Endothelial cell (in vitro differentiated cells): ENCODE measurements at places on chromosomes 6 and 20. TPM values are rescaled to one million over a fixed set of nuclear protein-coding genes. Genes with fewer than 3 reads are reported as not detected.

- H3K4me3 ChIP-seq, result no peak overlapping the region
- H3K4me1 ChIP-seq, result peaks cover 6% of the 10 kb centered on the region
- peaks cover 2% of the 10 kb centered on the region for H3K27me3 ChIP-seq
- no peak overlapping the region for H3K27ac ChIP-seq
- no peaks in the 10 kb centered on the region for H3K36me3 ChIP-seq
- DNase-seq, result no peak
Observed at GRCh38 chr6:107576852-107577251, 86.9 kb downstream of the SOBP start.

GRCh38 chr20:46635514-46636136 is 15.6 kb downstream of the SLC13A3 start:
- H3K4me3 ChIP-seq, result no peak overlapping the region
- no peak for DNase-seq
- no peak overlapping the region for H3K27ac ChIP-seq
- H3K36me3 ChIP-seq, result no peaks in the 10 kb centered on the region
- H3K27me3 ChIP-seq, result peaks cover 2% of the 10 kb centered on the region

GRCh38 chr20:38109591-38110524 is 55.2 kb downstream of the TGM2 start:
- peaks cover 7% of the 10 kb centered on the region for H3K4me1 ChIP-seq
- H3K36me3 ChIP-seq, result no peaks in the 10 kb centered on the region
- no peak for DNase-seq
- no peak overlapping the region for H3K27ac ChIP-seq
- peaks cover 4% of the 10 kb centered on the region for H3K27me3 ChIP-seq

DNA sequence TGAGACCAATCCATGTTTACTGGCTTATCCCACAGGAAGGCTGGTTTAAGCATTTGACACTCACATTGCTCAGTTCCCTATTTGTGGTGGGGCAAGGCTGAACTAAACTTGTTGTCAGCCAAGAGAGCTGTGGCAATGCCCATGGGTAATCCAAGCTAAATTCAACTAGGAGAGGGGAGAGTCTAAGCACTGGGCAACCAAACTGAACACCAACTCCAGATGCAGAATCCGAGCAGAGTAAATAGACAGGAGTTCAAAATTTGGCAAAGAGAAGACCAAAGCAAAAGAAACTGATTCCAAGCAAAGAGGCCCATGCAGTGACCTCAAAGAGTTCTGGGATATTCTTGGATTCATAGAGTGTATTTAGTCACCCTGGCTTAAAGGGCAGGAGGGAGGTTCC is 106.5 kb upstream of the NT5E start:
- no peaks in the 10 kb centered on the region for H3K36me3 ChIP-seq
- H3K27ac ChIP-seq, result no peak overlapping the region
- H3K4me3 ChIP-seq, result no peak overlapping the region
- H3K27me3 ChIP-seq, result peaks cover 2% of the 10 kb centered on the region
- DNase-seq, result no peak

GRCh38 chr6:21227486-21227885 is 366.1 kb upstream of the SOX4 start:
- no peak for DNase-seq
- H3K36me3 ChIP-seq, result peaks cover 11% of the 10 kb centered on the region
- no peak overlapping the region for H3K27ac ChIP-seq

- no peaks in the 10 kb centered on the region for H3K36me3 ChIP-seq
- peak overlapping the region; percentile 92 for H3K27ac ChIP-seq
- H3K27me3 ChIP-seq, result peaks cover 2% of the 10 kb centered on the region
- no peak overlapping the region for H3K4me3 ChIP-seq
- no peak for DNase-seq
Observed at GRCh38 chr20:34165018-34165619, 53.1 kb upstream of the EIF2S2 start.

- H3K4me3 ChIP-seq, result peak overlapping the region; percentile 28
- peaks cover 13% of the 10 kb centered on the region for H3K36me3 ChIP-seq
- peaks cover 36% of the 10 kb centered on the region for H3K4me1 ChIP-seq
Observed at GRCh38 chr20:1121429-1121828, 3.0 kb downstream of the PSMF1 start.

DNA sequence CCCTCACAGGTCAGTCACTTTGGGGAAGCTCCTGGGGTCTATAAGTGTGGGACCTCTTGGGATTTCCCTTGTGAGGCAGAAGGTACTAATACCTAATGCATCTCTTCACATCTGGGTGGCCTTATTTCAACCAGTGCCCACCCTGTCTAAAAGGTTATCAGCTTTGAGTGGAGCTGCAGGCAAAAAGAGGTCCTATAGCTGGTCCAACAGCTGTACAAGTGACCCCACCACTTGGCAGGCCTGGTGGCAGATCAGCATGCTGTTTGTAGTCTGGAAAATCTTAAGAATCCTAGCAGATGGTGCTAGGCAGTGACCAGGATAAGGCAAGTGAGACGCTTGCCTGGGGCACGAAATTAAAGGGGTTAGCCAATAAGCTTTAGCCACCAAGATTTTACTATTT is 51.6 kb upstream of the GTSF1L start:
- no peak overlapping the region for H3K4me3 ChIP-seq
- H3K36me3 ChIP-seq, result no peaks in the 10 kb centered on the region
- H3K4me1 ChIP-seq, result no peaks in the 10 kb centered on the region
- no peak for DNase-seq
- H3K27ac ChIP-seq, result no peak overlapping the region

DNA sequence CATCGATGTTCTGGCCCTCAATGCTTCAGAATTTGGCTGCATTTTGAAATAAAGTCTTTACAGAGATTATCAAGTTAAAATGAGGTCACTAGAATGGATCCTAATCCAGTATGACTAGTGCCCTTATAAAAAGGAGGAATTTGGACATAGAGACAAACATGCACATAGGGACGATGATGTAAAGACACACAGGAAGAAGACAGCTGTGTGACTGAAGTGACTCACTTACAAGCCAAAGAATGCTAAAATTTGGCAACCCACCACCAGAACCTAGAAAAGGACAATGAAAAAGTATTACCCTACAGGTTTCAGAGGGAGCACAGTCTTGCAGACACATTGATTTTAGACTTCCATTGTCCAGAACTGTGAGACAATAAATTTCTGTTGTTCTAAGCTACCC is 322.8 kb upstream of the GJE1 start:
- no peak overlapping the region for H3K27ac ChIP-seq
- no peaks in the 10 kb centered on the region for H3K36me3 ChIP-seq
- H3K4me3 ChIP-seq, result no peak overlapping the region
- H3K4me1 ChIP-seq, result peaks cover 10% of the 10 kb centered on the region

DNA sequence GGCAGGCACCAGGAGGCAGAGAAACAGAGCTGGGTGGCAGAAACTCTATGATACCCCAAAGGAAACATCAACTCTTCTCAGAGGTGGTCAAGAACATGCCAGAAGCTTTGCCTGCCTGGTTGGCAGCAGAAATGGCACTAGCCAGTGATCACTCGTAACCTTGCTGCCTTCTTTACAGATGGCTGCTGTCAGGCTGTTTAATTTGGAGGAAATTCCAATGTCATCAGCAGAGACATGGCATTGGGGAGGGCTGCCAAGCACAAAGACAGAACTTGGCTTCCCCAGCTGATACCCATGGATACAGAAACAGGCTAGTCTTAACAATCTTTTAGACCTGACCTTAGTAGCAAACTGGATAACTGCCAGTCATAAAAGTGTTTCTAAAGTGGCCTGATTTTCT is 153.6 kb downstream of the GMPR start:
- H3K36me3 ChIP-seq, result no peaks in the 10 kb centered on the region
- no peak for DNase-seq
- H3K4me1 ChIP-seq, result no peaks in the 10 kb centered on the region
- no peaks in the 10 kb centered on the region for H3K27me3 ChIP-seq

- no peak for DNase-seq
- peaks cover 25% of the 10 kb centered on the region for H3K4me1 ChIP-seq
- no peak overlapping the region for H3K27ac ChIP-seq
- H3K36me3 ChIP-seq, result no peaks in the 10 kb centered on the region
- H3K27me3 ChIP-seq, result peaks cover 4% of the 10 kb centered on the region
Observed at GRCh38 chr6:137227871-137228302, 8.7 kb upstream of the IFNGR1 start.

DNA sequence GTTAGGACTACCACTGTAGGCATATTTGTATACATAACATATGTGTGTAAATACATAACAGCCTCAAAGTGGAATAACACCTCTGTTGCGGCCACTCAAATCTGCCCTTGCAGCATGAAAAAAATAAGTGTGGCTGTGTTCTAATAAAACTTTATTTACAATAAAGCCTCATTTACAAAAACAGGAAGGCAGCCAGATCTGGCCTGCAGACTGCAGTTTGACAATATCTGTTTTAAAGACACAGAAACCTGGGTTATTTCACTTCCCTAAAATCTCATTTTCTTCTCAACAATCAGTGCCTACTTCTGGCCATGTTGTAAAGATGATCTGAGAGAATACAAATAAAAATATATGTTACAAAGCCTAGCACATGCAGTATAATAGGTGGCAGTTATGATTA is 53.9 kb upstream of the SCML4 start:
- peaks cover 32% of the 10 kb centered on the region for H3K36me3 ChIP-seq
- H3K4me1 ChIP-seq, result no peaks in the 10 kb centered on the region
- DNase-seq, result no peak
- H3K27me3 ChIP-seq, result no peaks in the 10 kb centered on the region

- H3K4me3 ChIP-seq, result no peak overlapping the region
- no peak for DNase-seq
- H3K36me3 ChIP-seq, result peaks cover 3% of the 10 kb centered on the region
Observed at GRCh38 chr6:142857796-142858555, 87.0 kb downstream of the HIVEP2 start.

- H3K4me1 ChIP-seq, result no peaks in the 10 kb centered on the region
- H3K27me3 ChIP-seq, result no peaks in the 10 kb centered on the region
- H3K36me3 ChIP-seq, result no peaks in the 10 kb centered on the region
- no peak overlapping the region for H3K27ac ChIP-seq
- H3K4me3 ChIP-seq, result no peak overlapping the region
Observed at GRCh38 chr6:112288475-112288874, 34.1 kb upstream of the LAMA4 start.

DNA sequence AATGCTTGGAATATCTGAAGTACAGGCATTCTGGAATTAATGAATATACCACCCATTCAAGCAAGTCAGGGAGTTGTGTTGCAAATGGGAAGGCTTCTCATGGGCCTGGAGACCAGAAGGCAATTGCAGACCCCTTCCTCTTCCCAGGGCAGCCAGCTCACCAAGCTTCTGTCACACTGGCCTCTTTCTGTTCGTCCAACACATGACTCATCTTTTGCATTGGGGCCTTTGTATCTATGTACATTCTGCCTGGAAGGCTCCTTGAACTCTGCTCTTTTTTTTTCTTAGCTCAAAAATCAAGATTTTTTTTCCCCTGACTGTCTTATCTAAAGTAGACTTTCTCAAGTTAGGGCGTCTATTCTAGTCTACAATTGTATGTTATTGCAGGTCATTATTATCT is 132.9 kb upstream of the MYLIP start:
- H3K4me1 ChIP-seq, result peaks cover 39% of the 10 kb centered on the region
- no peaks in the 10 kb centered on the region for H3K36me3 ChIP-seq
- H3K27me3 ChIP-seq, result no peaks in the 10 kb centered on the region
- no peak overlapping the region for H3K27ac ChIP-seq
- H3K4me3 ChIP-seq, result no peak overlapping the region
- no peak for DNase-seq

DNA sequence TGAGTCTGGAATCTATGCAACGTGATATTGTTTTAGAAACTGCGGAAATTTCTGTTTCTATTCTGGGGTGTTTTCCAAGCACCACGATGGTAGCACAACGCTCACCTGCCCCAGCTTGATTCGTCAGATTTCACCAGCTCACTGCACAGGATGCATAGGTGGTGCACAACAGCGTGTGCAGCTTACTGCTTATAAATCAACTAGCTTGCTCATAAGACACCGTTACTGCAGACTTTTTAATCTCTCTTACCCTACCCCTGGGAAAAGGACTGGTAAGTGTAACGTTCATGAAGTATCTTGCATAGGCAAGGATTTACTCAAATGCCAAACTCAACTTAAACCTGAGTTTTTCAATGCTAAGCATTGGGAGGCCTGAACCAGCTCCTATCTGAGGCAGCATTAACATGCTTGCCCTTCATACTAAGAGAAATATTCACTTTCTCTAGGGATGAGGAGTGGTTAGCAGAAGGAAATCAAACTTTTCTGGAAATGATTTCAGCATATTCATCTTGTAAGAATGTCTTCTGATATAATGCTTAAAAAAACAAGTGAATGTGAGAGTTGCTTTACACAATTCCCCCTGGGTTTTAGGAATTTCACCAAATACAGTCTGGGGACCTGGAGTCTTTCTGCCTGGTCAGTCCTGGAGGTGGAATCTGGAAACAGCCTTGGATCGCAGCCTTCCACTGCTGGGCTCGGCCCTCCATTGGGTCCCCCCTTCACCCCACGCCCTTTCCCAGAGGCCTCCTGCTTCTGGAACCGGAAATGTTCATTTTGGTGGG is 100.6 kb downstream of the DACT2 start:
- no peaks in the 10 kb centered on the region for H3K36me3 ChIP-seq
- no peak overlapping the region for H3K27ac ChIP-seq
- no peak overlapping the region for H3K4me3 ChIP-seq

GRCh38 chr20:56809668-56810067 is 180.6 kb downstream of the TFAP2C start:
- no peak overlapping the region for H3K4me3 ChIP-seq
- H3K27ac ChIP-seq, result no peak overlapping the region
- DNase-seq, result no peak
- H3K27me3 ChIP-seq, result peaks cover 1% of the 10 kb centered on the region

PAK5 gene
- total RNA-seq, result 0.10 TPM

PRKN gene
- 5.1 TPM for total RNA-seq

TSHZ2 gene
- 2.3 TPM for total RNA-seq

MBOAT1 gene
- total RNA-seq, result 10.7 TPM

SPEF1 gene
- 0.23 TPM for total RNA-seq

PLCB4 gene
- 10.5 TPM for total RNA-seq

CCDC170 gene
- 0.31 TPM for total RNA-seq

BCAS1 gene
- total RNA-seq, result 0.05 TPM

AKAP12 gene
- 70.1 TPM for total RNA-seq

PEX7 gene
- 3.7 TPM for total RNA-seq

E2F3 gene
- total RNA-seq, result 20.4 TPM

DNMT3B gene
- 77.9 TPM for total RNA-seq

NMBR gene
- total RNA-seq, result not detected

AGPAT4 gene
- 25.2 TPM for total RNA-seq

LY86 gene
- total RNA-seq, result not detected

SNHG17 gene
- total RNA-seq, result 18.0 TPM
